Right cardiac atrium (tissue), 5 donors: ENCODE measurements at places on chromosomes 13 and 19. TPM values are rescaled to one million over a fixed set of nuclear protein-coding genes. Genes with fewer than 3 reads are reported as not detected.

Gene NOSIP
- 57.7 TPM for polyA plus RNA-seq

Gene KANK3
- 12.5 TPM for polyA plus RNA-seq

Gene ZFR2
- 0.86 TPM for polyA plus RNA-seq

Gene CEACAM4
- polyA plus RNA-seq: 0.16 TPM

Gene FUT3
- polyA plus RNA-seq: not detected

Gene GDF15
- polyA plus RNA-seq: 0.25 TPM

Gene ANGPTL8
- polyA plus RNA-seq: 4.8 TPM

Gene LILRA2
- polyA plus RNA-seq: 0.88 TPM

Gene ITGBL1
- 5.8 TPM for polyA plus RNA-seq

Gene CRLF1
- 79.6 TPM for polyA plus RNA-seq

Gene TNFRSF19
- 15.6 TPM for polyA plus RNA-seq

Gene MRPL54
- 129 TPM for polyA plus RNA-seq

Gene SRRM5
- 0.34 TPM for polyA plus RNA-seq

Gene GAPDHS
- not detected for polyA plus RNA-seq

Gene SLC8A2
- polyA plus RNA-seq: 0.36 TPM

Gene HIPK4
- polyA plus RNA-seq: 0.05 TPM

Gene RXFP2
- not detected for polyA plus RNA-seq

Gene KLHL1
- not detected for polyA plus RNA-seq

Gene IFNL1
- polyA plus RNA-seq: not detected

Gene MYBPC2
- not detected for polyA plus RNA-seq

Gene ZNF726
- 0.41 TPM for polyA plus RNA-seq

Gene SLC10A2
- polyA plus RNA-seq: not detected

Gene GIPR
- 8.7 TPM for polyA plus RNA-seq
